ENCODE measurements at places on chromosomes 3 and 15. TPM values are rescaled to one million over a fixed set of nuclear protein-coding genes. Genes with fewer than 3 reads are reported as not detected.

GRCh38 chr3:27613846-27614500 lies 108.2 kb downstream of the EOMES start:
- no peak overlapping the region for H3K4me3 ChIP-seq
- no peaks in the 10 kb centered on the region for H3K27me3 ChIP-seq
- peaks cover 2% of the 10 kb centered on the region for H3K36me3 ChIP-seq
- no peak for DNase-seq

DNA sequence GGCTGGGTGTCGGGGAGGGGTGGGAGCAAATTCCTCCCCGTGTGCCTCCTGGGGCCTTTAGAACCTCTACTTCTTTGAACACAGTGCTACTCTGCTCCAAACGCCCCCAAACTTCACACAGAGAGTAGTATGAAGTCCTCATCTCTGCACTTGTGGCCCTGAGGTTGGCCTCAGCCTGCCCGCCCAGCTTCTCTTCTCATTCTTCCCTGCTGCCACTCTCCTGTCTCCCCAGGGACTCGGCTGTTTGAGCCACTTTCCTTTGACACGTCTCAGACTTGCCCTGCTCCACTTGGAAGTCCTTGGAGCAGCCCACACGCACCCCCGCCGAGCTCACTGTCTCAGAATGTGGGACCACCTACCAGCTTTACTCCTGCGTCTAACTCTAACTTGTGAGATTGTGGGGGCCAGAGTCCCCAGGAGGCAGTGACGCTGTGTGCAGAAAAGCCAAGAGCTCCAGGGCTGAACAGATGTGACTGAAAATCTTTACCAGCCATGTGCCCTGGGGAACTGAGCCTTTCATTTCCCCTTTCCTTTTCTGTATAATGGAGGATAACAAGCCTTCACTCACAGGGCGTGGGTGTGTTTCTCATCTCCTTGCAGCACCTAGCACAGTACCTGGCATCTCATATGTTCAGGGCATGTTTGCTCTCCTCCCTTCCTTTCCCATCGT lies 233.6 kb upstream of the CTDSPL start:
- peaks cover 9% of the 10 kb centered on the region for H3K27me3 ChIP-seq
- no peak overlapping the region for H3K27ac ChIP-seq
- no peak for DNase-seq

DNA sequence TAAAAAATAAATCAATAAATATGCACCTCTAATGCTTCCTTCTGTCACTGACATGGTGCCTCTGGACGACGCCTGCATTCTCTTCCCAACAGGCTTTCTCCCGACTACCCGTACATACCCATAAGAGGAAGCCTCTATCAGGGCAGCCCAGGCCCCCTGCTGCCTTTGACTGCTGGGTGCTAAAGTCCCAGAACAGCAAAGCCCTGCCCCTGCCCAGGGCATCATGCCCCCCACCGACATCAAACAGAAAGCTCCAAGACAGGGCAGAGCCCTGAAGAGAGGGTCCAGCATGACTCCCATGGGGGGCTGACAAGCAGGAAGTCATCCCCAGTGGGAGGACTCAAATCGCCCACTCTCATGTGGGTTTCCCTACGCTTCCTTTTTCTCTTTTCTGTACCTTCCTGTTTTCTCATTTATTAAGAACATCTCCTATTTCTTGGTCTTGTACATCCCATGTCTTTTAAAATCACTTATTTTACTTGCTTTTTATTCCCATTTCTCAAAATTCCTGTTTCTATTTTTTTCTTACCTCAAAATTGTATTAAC lies 23.4 kb downstream of the XPC start:
- no peaks in the 10 kb centered on the region for H3K27me3 ChIP-seq
- H3K36me3 ChIP-seq, result peaks cover 42% of the 10 kb centered on the region
- H3K4me3 ChIP-seq, result no peak overlapping the region
- H3K4me1 ChIP-seq, result peaks cover 5% of the 10 kb centered on the region
- DNase-seq, result no peak

- no peaks in the 10 kb centered on the region for H3K27me3 ChIP-seq
- no peaks in the 10 kb centered on the region for H3K4me1 ChIP-seq
- H3K36me3 ChIP-seq, result no peaks in the 10 kb centered on the region
- no peak overlapping the region for H3K27ac ChIP-seq
Observed at GRCh38 chr3:42662037-42662812, 8.7 kb downstream of the ZBTB47 start.

DNA sequence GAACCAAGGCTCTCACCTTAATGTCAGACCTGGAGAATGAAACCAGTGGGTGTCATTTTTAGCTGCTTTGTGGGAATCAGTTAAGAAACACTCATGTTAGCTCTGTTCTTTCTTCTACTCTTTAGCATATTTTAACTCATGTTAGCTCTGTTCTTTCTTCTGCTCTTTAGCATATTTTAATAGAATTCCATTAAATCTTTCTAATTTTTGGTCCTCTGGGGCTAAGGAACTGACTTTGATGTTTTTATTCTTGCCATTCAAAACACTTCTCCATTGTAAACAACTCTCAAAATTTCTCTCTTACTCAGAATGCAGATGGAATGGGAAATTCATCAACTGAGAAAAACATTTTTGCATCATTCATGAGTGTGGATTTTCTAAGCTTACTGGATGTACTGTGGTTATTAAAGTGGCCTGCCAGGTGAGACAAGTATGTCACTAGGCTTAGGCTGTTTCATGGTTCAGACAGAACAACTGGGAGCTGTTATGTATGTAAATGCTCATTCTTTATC lies 680.6 kb downstream of the ROBO2 start:
- H3K36me3 ChIP-seq, result no peaks in the 10 kb centered on the region
- DNase-seq, result no peak
- no peaks in the 10 kb centered on the region for H3K27me3 ChIP-seq
- no peak overlapping the region for H3K27ac ChIP-seq

DNA sequence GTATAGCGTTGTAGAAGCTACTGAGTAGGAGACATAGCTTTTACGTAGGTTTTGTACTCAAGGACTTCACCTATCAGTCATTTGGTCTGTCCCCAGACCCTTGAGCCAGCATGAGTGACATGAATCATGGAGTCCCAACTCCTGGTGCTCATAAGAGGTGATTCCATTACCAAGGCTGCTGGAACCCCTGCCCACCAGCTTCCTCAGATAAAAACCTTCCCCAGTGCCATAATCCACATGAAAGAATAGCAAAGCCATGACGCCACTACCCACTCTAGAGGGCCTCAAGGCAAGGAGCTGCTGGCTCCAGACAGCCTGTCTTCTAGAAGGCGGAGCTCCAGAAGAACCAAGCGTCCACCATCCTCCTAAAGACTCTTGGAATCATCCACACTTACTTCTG lies 69.6 kb downstream of the NCEH1 start:
- no peak overlapping the region for H3K27ac ChIP-seq
- no peak for DNase-seq
- no peaks in the 10 kb centered on the region for H3K4me1 ChIP-seq
- peaks cover 2% of the 10 kb centered on the region for H3K36me3 ChIP-seq

DNA sequence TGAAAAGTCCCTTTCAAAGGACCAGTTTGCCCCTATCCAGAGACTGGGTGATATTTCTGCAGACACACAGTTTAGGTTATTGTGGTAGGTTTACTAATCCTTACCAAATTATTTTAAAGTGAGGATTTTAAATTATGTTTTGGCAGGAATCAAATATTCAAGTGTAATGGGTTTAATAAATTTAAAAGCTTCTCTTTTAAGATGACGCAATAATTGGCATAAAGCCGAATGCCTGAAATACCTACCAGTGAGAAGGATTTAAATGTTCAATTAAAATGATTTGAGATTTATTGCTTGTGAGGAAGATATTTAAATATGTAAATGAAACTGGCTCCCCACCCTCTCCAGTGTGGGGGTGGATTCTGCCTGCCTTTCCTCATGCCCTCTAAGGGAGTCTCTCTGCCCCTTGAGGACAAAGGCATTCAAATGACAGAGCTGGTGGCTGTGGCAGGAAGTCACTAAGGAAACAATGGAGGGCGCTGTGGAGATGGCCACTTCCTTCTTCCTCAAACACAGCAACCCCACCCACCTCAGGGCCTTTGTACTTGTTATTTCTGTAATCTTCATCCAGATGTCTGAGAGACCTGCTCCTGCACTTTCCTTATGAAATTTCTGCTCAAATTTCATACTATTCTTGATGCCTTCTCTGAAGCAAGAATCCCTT lies 131.7 kb downstream of the TNIK start:
- H3K36me3 ChIP-seq, result peaks cover 6% of the 10 kb centered on the region
- H3K4me1 ChIP-seq, result peaks cover 23% of the 10 kb centered on the region
- peak overlapping the region; percentile 25 for H3K27ac ChIP-seq
- DNase-seq, result peak; percentile 80
- H3K27me3 ChIP-seq, result no peaks in the 10 kb centered on the region

DNA sequence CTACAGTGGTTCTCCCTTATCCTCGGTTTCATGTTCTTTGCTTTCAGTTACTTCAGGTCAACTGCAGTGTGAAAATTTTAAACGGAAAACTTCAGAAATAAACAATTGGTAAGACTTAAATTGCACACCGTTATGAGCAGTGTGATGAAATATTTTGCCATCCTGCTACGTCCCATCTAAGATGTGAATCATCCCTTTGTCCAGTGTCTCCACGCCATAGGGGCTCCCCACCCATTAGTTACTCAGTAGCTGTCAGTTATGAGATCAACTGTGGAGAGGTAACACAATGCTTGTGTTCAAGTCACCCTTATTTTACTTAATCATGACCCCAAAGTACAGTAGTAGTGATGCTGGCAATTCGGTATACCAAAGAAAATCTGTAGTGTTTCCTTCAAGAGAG lies 47.4 kb downstream of the TJP1 start:
- no peaks in the 10 kb centered on the region for H3K36me3 ChIP-seq
- no peaks in the 10 kb centered on the region for H3K4me1 ChIP-seq
- H3K27ac ChIP-seq, result no peak overlapping the region
- DNase-seq, result no peak
- no peak overlapping the region for H3K4me3 ChIP-seq

GRCh38 chr3:186993210-186993782 lies 63.0 kb downstream of the ST6GAL1 start:
- no peak overlapping the region for H3K4me3 ChIP-seq
- no peak overlapping the region for H3K27ac ChIP-seq
- H3K36me3 ChIP-seq, result peaks cover 41% of the 10 kb centered on the region
- no peak for DNase-seq
- no peaks in the 10 kb centered on the region for H3K27me3 ChIP-seq
- peaks cover 28% of the 10 kb centered on the region for H3K4me1 ChIP-seq

- DNase-seq, result no peak
- H3K27ac ChIP-seq, result peak overlapping the region; percentile 78
- peaks cover 22% of the 10 kb centered on the region for H3K27me3 ChIP-seq
- H3K4me1 ChIP-seq, result peaks cover 30% of the 10 kb centered on the region
- H3K4me3 ChIP-seq, result peak overlapping the region; percentile 83
Observed at GRCh38 chr15:77071305-77072223, 655 bp upstream of the TSPAN3 start.

GRCh38 chr3:105526360-105527111 lies 159.8 kb downstream of the ALCAM start:
- DNase-seq, result no peak
- H3K36me3 ChIP-seq, result peaks cover 2% of the 10 kb centered on the region
- no peak overlapping the region for H3K4me3 ChIP-seq
- peaks cover 7% of the 10 kb centered on the region for H3K4me1 ChIP-seq
- H3K27me3 ChIP-seq, result no peaks in the 10 kb centered on the region
- no peak overlapping the region for H3K27ac ChIP-seq

DNA sequence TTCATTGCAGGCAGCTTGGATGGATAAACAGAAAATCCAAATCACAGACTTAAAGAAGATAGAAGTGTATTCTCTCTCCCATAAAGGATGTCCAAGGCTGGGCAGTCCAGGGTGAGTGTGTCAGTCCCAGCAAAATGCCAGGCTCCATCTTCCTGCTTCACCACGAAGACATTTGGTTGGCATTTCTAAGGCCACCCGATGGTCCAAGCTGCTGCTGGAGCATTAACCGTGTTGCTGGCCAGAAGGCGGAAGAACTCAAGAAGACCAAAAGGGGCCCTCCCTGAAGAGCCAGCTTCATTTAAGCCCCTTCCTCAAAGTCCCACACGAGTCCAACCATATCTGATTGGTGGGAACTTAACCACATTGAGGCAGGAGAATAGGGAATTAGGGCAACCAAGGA lies 3.0 kb upstream of the CYP11A1 start:
- H3K36me3 ChIP-seq, result no peaks in the 10 kb centered on the region
- peaks cover 19% of the 10 kb centered on the region for H3K4me1 ChIP-seq
- no peak overlapping the region for H3K4me3 ChIP-seq
- DNase-seq, result no peak
- peaks cover 56% of the 10 kb centered on the region for H3K27me3 ChIP-seq

DNA sequence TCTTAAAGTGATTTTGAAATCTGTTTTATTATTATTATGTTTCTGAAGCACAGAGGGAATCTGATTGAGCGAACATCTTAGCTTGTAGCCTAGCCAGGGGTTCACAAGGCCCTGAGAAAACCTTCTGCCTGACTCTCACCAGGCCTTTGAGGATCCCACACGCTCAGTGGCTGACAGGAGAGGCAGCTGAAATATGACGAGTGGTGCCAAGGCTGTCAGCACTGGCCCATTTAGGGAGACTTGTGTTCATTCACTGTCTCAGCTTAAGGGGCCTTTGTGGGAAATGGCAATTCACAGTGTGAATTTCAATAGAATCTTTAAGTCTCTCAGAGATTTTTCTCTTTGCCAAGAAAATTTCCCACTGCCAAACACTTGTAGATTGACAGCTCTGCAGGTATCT lies 770.9 kb downstream of the TUSC7 start:
- DNase-seq, result no peak
- no peaks in the 10 kb centered on the region for H3K36me3 ChIP-seq
- H3K4me3 ChIP-seq, result no peak overlapping the region
- H3K27ac ChIP-seq, result no peak overlapping the region
- no peaks in the 10 kb centered on the region for H3K4me1 ChIP-seq

DNA sequence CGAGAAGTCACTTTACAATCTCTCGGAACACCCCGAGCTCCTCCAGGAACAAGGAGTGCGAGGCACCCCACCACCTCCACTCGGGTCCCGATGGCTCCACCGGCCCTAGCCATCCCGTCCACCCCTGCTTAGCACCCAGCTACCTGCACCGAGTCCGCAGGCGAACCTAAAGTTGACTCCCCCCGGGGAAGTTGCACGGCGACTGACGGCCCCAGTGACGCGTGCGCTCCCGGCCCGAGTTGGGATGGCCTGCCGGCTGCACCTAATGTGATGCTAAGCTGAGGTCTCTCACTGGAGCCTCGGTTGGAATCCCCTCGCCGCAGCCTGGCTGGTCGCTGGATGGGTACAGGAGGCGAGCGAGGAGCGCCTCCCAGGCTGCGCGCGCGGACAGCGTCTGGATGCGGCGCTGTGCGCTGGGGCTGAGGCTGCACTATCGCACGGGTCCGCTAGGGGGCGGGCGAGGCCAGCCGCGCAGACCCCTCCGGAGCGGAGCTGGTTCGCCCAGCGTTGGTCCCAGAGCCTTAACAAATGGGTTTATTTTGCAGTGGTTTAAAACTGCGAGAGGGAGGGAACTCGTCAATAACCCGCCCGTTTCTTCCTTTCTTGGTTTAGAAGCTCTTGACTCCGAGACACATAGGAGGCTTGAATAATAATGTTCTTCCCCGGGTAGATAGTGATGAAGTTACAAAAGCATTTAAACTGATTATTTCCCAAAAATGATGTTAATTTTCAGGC lies at the start of gene OXTR:
Gene OXTR, minus strand, starts transcription at position 526 of the 735 bp plus-strand sequence. CDS start 1,426 bp downstream, outside the sequence.
- H3K27ac ChIP-seq, result no peak within 1 kb of the TSS
- DNase-seq, result peak; percentile 89
- H3K4me1 ChIP-seq, result peaks cover 10% of the 10 kb centered on the region
- peaks cover 39% of the 10 kb centered on the region for H3K27me3 ChIP-seq
- no peaks in the 10 kb centered on the region for H3K36me3 ChIP-seq

IGDCC3 gene
- total RNA-seq, result not detected

VIPR1 gene
- total RNA-seq, result 0.80 TPM

KNG1 gene
- not detected for total RNA-seq

GPR27 gene
- 1.0 TPM for total RNA-seq

ACP3 gene
- total RNA-seq, result not detected

ZNF502 gene
- 0.82 TPM for total RNA-seq

FGD5 gene
- total RNA-seq, result not detected

IQCF2 gene
- not detected for total RNA-seq

PIGZ gene
- total RNA-seq, result 1.7 TPM

POPDC2 gene
- total RNA-seq, result 0.66 TPM

LDHAL6B gene
- total RNA-seq, result not detected

SGO1 gene
- 20.0 TPM for total RNA-seq

NEK10 gene
- total RNA-seq, result 0.28 TPM

FAM107A gene
- total RNA-seq, result not detected

KLF15 gene
- 0.19 TPM for total RNA-seq

All from activated CD4-positive, alpha-beta T cell treated with anti-CD3 and anti-CD28 coated beads, Interleukin-2, amount 10 ng/mL, durations not matched to agents 24 days and 14 days (primary cell).